ENCODE measurements at places on chromosomes 5 and 9.

- no peak for DNase-seq
These were observed 80.4 kb upstream of the CDH6 start for GRCh38 chr5:31113101-31113500.

DNA sequence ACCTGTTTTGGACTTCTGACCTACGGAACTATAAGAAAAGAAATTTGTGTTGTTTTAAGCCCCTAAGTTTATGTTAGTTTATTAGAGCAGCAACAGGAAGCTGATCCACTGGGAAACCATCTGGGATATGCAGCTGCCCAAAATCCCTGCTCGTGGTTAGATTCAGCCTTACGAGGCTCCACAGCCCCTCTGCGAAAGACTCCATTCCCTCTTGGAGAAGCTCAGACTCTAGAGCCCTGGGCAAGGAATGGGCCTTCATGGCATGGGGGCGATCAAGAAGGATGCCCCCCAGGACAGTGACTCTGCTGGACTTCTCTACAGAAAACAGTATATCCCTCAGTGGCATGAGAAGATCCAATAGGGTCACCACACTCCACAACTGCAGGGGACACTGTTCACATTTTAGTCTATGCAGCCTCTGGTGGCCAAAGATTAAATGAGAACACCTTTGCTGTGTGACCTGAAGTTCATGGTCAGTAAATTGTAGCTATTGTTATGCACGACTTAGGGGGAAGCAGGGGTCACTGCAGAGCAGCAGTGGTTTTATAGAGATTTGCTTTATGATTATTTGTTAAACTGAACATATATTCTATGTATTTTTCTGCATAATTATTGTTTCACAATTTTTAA is 21.1 kb downstream of the IRF1 start:
- DNase-seq = no peak

GRCh38 chr5:174413567-174414314 is 310.6 kb upstream of the MSX2 start:
- no peak for DNase-seq

- no peak for DNase-seq
These were observed 86.9 kb upstream of the TMEM161B start for GRCh38 chr5:88355490-88356050.

- DNase-seq = no peak
These were observed 337.6 kb downstream of the BNC2 start for GRCh38 chr9:16532681-16533450.

- no peak for DNase-seq
These were observed 245.3 kb upstream of the WWC1 start for GRCh38 chr5:168046163-168046562.

GRCh38 chr9:122389799-122390481 is 19.1 kb downstream of the PTGS1 start:
- peak; percentile 94 for DNase-seq

DNA sequence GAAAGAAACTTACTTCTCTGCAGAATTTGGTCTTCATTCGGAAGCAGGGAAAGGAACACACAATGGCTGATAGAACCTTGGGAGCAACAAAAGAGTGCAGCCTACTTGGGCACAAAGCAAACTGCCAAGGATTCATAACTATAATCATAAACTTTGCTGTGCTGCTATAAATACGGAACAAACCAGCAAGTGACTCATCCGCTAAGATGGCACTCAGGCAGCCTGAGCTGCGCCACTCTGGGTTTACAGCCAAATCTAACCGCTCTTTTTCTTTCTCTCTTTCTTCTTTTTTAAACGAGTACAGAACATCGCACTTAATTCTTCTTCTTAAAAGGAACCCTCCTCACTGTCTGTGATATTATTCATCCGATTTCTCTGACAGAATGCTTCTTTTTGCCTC is 81.1 kb downstream of the PTPN3 start:
- DNase-seq = peak; percentile 14

- no peak for DNase-seq
These were observed 343.8 kb upstream of the CHD1 start for GRCh38 chr5:99272576-99272975.

GRCh38 chr9:69456201-69456600 is 131.2 kb downstream of the ENTREP1 start:
- no peak for DNase-seq

DNA sequence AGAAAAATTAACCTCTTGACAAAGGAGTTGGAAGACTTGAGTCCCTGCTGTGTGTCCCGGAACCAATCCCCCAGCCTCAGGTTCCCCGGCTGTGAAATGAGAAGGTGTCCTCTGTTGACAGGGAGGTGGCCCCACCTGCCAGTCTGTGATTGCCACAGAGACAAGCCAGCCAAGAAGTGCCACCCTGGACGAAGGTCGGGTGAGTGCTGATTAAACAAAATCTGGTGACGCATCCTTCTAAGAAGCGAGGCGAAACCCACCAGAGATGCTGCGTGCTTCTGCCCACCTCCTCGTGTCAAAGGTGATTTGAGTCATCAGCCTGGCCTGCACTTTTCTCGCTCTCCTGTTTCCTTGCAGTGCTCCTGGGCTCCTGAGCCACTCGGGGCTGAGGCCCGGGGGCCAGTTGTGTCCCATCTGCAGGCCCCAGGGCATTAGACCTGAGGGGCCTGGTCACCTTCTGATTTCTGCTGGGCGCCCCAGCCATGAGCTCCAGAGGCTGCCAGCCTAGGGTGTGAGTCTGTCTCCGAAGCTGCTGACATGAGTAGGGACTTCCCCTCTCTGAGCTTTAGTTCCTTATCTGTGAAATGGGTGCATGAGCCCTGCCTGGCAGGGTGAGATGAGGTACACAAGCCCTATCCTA is 28.7 kb downstream of the NEK6 start:
- no peak for DNase-seq

Data from Kasumi-1 (cell line).